ENCODE measurements at places on chromosomes 1 and 21.

DNA sequence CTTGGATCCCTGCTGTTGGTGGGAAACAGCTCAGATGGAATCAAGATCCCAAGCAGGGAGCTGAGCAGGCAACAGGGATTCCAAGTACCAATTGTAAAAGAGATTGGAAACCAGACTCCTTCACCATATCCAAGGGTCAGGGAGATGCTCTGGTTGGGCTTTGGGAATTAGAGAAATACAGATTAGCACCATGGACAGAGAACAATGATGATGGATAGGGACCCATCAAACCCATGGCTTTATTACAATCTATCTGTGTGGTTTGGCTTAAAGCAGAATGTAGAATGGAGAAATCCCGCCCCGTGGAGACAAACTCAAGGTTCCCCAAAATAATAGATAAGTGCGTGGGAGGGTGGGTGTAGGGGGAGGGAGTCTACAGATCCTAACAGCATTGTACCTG is 120.7 kb upstream of the CSF3R start:
- DNase-seq = no peak

DNA sequence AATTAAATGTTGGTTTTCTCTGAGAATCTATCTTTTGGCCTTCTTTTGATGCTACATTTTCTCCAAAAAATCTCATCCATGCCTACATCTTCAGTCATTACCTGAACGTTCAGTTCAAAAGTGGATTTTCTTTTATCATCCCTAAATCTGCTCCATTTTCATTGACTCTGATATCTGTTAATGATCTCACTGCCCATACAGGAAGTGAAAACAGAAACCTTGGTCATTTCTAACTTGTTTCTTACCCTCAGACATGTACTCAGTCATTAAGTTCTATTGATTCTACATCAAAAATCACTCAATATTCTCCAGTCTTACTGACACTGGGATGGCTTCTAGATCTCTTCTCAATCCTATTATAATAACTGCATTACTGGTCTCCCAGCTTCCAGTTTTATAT is 22.7 kb downstream of the PRKACB start:
- no peak for DNase-seq

DNA sequence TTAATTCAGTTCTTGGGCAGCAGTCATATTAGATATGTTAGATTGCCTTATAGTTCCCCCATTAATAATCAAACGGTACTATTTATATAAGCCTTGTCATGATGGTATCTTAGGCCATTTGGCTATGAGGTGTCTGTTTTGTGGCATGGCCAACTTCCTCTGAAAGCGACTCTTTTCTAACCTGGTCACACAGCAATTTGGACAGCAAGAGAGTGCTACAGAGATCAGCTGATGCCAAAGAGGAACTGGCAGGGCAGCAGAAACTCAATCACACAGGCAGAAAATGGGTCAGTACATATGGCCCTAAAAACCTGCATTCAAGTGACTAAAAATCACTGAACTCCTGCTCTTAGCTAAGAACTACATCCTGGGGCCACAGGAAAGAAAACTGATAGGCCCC is 13.4 kb upstream of the MUTYH start:
- no peak for DNase-seq

DNA sequence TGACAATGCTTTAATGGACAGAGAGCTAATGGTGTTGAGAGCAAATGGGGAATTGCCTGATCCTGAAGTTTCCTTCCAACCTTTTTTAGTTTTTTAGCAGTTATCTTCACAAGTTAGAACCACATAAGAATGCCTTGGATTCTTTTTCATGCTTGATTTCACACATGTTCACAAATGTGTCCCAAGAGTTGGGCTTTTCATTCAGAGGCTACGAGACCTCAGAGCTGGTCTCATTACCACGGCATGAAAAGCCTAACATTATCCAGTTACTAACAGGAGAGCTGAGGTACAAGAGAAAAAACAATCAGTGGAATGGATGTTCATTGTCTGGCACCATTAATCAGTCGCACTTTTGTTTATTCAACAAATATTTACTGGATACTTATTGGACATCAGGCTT is 340.6 kb downstream of the ZNF326 start:
- DNase-seq = no peak

- DNase-seq = no peak
Observed at GRCh38 chr1:8121261-8122159, 95.4 kb upstream of the ERRFI1 start.

DNA sequence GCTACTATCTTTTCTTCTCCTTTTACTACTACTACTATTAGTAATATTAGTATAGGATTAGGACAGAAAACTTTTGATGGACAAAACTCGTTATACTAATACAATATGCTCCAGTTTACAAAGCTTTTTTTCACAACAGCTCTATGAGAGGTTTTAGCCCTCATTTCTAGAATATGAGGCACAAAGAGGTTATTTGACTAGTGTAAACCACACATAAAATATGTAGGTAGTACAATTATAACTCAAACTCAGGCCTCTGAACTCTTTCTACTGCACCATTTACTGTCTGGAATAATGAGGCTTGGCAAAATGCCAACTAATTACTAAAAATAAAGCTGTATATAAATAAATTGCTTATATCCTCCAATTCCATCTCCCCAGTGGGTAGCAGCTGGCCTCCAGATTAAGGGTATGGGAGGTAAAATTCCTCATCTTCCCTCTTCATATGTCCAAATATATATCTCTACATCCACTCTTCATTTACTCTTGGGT is 99.9 kb downstream of the LYST start:
- DNase-seq = no peak

- DNase-seq = no peak
Observed at GRCh38 chr1:2127187-2128145, 67.1 kb downstream of the FAAP20 start.

DNA sequence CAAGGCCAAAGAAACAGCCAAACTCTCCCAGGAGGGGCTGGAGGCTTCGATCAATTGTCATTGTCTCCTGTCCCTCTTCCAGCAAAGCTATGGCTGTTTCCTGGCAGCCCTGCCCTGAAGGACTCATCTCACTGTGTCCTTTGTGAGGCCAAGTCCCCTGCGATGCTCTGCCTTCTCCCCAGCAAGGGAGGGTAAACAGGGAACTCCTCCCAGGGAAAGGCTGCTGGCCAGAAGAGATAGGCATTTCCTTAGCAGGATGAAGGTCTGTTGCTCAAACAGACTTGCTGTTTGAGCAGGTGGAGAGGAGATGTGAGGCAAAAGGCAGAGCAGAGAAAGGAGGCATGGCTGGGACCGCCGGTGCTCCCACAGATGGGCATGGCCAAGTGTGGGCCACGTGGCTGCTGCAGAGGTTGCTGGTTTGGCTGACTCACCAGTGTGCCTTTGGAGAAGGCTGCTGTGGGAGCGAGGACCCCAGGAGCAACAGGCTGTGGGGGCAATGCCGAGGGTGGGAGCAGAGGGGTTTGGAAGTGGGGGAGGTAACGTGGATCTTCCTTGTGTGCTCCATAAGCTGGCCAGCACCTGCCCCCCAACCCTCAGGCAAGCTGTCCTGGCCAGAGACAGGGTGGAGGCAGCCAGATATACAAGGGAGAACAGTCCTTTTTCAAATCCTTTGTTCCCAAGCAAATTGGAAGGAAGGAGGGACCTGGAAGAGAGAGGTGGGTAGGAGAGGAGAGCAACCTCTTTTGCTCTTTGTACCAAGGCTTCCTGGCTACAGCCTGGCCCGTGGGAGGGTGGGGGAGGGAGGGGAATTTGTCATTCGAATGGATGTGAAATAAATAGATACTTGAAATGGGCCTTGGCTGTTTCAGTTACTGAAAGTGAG is 449.8 kb downstream of the SIPA1L2 start:
- DNase-seq = no peak

DNA sequence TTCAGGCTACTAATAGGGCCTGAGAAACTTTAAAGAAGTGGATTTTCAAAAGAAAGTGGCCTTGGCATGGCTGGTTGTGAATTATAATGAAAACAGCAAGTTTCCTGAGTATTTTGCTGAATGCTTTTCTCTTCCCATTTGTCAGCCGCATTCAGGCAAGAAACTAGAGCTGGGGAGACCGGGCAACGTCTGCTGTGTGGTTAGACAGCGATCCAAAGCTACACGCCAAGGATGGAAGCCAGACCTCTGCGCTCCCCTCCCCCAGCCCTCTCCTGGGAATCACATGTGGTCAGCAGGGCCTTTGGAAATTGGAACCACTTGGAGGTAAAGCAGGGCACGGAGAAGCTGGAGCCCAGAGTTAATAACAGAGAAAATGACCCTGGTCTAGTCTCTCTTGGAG is 114.1 kb upstream of the CD34 start:
- no peak for DNase-seq

DNA sequence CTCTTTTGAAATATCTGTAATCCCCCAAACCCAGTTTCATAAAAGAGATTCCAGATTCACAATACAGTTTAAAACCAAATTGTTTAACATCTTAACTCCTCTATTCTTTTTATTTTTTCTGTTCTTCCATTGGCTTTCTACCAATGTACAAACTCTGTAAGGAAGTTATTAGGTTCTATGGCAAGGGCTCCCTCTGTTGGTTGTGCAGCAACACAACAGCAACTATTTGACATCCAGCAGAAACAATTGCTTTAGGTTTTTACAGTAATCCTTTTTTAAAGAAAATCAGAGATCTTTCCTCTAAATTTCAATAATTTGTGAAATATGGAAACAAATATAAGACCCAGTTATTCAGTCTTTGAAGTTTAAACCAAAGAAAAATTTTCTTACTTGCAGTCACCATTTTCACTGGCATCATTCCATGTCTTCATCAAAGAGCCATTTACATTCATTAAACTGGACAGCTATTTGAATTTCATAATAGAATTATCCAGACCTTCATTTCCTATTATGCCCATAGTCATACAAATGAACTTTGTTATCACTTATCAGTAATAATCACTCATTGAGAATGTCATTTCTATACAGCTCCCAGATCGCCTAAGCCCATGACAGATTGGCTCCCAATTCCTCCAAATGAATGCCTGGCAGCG is 46.5 kb upstream of the RNF11 start:
- peak; percentile 3 for DNase-seq

DNA sequence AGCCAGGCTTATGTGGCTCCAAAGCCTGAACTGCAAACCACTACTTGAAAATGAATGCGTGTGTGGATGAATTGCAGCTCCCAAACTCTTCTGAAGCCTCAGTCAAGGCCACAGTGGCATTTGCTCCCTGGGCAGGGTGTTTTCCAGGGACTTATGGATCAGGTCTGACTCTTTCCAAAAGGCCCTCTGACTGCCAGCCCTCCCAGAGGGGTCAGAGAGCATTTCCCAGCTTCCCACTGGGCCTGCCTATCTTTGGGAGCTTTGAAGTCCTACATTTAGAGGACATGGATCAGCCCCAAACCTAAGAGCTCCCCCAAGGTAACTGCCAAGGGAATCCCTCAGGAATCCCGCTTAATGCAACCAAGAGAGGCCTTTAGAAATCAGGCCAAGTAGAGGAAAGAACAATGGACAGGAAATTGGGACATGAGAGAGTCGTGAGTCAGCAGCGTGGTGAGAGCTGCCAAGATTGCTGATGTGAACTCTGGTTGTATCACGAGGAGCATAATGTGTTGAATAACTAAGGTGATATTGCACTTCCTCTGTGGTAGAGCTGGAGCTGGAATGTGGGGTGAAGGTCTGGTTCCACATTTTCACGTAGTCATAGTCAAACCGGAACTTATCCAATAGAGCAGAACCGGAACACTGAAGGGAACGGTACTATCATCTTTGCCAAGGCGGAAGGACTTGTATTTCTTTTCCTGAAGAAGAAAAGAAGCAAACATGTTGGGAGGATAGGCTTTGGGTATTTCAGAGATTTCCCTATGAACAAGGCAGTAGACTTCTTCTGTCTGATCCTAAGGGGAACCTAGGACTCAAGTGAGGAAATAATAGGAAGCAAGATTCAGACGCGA is 99.4 kb upstream of the JUN start:
- DNase-seq = no peak

DNA sequence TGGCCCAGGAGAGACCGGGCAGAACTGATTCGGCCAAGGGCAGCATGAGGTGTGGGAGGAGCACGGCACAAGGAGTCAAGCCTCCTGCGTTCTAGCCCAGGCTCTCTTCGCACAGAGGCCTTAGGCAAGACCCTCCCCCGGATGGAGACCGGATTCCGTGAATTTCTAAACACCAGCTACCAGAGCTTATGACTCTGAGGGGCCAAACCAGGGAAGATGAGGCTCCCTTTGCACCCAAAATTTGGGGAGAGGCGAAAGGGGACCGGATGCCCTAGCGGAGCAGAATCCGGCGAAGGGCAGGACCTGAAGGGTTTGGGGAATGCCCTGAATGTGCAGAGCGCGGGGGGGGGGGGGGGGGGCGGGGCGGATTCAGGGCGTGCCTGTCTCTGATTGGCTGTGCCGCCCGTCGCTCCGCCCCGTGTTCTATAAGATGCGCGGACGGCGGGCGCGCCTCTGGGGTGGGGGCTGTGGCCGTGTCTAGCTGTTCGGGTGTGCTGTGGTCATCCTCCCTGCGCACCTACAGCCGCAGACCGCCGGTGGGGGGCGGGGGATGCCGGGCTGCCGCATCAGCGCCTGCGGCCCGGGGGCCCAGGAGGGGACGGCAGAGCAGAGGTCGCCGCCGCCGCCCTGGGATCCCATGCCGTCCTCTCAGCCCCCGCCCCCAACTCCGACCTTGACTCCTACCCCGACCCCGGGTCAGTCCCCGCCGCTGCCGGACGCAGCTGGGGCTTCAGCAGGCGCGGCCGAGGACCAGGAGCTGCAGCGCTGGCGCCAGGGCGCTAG is at the start of gene TRNP1:
TSS of gene TRNP1 (plus strand) at position 456 of the 783 bp plus-strand sequence. CDS start at position 551, 95 bp downstream.
- peak; percentile 26 for DNase-seq

DNA sequence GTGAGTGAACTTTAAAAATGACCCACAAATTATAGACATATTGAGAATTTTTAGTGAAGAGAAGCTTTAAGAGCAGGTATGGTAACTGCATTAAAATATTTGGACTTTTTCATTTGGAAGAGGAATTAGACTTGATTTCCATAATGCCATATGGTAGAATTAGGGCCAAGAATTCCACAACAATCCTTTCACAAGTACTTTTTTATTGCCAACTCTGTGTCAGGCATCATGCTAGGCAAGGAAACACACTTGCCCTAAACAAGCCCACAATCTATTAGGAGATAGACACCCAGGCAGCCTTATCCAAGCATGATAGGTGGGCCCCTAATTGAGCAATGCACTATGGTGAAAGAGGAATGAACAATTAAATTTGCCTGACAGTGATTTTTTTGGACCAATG is 353.0 kb downstream of the TGFB2 start:
- DNase-seq = no peak

GRCh38 chr1:186082235-186082937 is 292.7 kb downstream of the TPR start:
- no peak for DNase-seq

DNA sequence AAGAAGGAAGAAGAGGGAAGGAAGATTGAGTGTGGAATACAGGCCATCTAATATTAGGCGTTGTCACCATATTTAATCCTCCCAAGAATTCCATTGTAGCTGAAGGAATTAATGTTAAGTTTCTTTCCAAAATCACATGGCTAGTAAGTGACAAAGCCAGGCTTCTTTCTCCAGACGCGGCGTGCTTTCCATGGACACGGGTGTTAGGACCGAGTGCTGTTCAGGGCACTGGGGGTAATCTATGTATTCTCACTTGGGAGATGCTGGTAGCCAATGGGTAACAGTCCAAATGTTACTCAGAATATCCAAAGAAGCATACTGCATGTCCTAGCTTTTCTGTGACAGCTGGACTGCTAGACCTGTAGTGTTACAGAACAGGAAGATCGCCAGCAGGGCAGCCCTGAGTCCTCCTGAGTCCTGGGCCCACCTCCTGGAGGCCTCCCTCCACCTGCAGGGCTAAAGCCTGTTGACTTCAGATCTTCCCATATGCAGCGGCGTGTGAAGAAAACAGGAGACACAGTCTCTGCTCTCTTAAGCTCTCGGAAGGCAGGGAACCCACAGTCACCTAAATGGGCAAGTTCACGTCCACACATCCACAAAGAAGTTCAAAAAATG is 5.3 kb downstream of the IGSF9 start:
- DNase-seq = no peak

GRCh38 chr1:2135441-2135841 is 59.1 kb downstream of the FAAP20 start:
- no peak for DNase-seq
